ENCODE measurements at places on chromosomes 7 and 10. TPM values are rescaled to one million over a fixed set of nuclear protein-coding genes. Genes with fewer than 3 reads are reported as not detected.

DNA sequence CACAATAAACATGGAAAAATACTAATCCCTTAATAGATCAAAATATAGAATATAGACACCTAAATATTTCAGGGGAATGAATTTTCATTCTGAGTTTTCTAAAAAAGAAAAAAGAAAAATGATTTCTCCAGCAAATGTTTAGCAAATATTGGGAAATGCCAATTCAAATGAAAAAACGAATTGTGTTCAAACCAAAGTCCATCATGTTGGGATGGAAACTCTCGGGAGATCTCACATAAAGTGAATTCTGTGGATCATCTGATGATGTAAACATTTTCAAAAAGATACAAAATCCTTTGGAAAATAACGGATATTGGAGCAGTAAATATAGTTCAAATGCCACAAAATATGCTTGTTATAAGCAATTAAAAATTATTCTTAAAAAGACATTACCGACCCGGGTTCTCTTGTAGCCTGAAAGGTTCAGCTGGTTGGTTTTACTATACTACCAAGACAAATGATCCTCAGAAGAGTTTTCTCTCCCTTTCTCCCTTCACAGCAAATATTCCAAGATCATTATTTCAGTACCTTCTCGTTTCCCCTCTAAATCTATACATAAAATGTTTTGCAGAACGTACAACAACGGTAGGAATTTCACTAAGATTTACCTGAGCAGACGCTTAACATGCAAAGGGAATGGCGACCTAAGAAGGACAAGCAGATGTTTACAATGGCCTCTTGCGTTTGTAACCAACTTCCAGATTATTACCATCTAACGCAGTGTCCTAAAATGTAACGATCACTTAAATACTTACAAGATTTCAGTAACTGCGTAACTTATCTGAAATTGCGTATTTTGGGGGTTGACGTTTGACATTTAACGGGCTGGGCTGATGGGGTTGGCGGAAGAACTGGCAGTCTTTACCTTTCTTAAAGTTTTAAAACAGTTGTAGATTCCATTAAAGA, 2.5 kb downstream of the HOXA13 start:
- DNase-seq, result no peak

Gene TMEM270
- not detected for total RNA-seq

- no peak for DNase-seq
These were observed 102.6 kb downstream of the CPXM2 start for GRCh38 chr10:123788981-123789380.

GRCh38 chr7:132480534-132480933, 95.7 kb downstream of the PLXNA4 start:
- DNase-seq, result no peak

Gene CLCN1
- 0.14 TPM for total RNA-seq

Gene TTYH3
- total RNA-seq, result 170 TPM

Gene AFAP1L2
- total RNA-seq, result 0.98 TPM

Gene PRDX3
- 117 TPM for total RNA-seq

- DNase-seq, result no peak
These were observed 19.4 kb upstream of the LRRN3 start for GRCh38 chr7:111071556-111071955.

Gene TRIM50
- 10.9 TPM for total RNA-seq

GRCh38 chr7:45161138-45161537, 3.5 kb downstream of the RAMP3 start:
- no peak for DNase-seq

Gene ARF5
- total RNA-seq, result 255 TPM

- DNase-seq, result no peak
These were observed 264.5 kb upstream of the NEBL start for GRCh38 chr10:21161647-21162046.

- no peak for DNase-seq
These were observed 241.3 kb downstream of the CXCL12 start for GRCh38 chr10:44143556-44143955.

DNA sequence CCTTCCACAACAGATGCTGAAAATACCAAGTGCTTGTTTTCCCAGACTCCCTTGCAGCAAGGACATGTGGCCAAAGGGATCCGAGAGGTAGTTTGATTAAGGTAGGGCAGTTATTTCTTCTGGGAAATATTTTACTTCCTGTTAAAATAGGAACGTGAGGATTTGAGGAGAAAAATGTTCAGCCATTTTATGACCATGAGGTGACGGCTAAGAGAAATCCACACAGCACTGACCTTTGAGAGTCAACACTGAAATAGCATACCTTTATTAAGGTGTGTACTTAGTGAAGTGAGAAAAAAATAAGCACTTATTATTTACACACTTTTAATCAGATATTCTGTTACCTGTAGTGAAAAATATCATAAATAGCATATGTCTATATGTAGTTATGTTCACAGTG, 133.9 kb downstream of the PPP1R3A start:
- DNase-seq, result no peak

Gene CLDN3
- 49.9 TPM for total RNA-seq

- DNase-seq, result no peak
These were observed 148.8 kb upstream of the VWC2 start for GRCh38 chr7:49624611-49625010.

Gene AQP1
- total RNA-seq, result 1.4 TPM

Gene HERPUD2
- 37.4 TPM for total RNA-seq

Gene HEPACAM2
- total RNA-seq, result 27.4 TPM

DNA sequence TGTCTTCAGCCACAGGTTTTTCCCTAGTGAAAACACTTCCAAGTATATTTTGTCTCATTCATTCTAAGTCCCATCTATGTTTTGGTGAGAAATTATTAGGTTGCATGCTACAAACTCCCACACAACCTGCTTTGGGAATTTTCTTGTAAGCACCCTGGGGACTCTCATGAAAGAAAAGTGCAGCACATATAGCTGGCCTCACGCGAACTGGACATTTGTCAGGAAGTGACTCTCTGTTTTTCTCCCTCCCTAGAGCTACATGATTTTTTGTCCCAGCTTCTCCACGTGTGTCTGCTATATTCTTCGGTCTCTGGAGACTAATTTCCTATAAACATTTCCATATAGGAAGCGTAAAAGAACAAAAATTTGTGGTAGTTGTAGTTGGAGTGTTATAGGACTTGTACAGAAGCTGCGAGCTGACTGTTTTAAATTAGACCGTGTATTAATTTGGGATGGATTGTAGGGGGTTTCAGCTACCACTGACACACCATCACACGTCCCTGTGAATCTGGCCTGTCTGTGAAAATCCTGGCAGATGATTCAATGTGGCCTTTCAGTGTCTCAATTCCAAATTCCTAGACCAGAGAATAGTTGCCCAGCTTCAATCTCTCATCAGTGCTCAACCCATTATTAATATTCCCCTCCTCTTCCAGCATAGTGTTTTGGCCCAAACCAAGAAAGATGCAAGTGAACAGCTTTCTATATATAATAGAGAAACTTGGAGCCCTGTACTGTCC, 40.2 kb downstream of the ARL4A start:
- no peak for DNase-seq

DNA sequence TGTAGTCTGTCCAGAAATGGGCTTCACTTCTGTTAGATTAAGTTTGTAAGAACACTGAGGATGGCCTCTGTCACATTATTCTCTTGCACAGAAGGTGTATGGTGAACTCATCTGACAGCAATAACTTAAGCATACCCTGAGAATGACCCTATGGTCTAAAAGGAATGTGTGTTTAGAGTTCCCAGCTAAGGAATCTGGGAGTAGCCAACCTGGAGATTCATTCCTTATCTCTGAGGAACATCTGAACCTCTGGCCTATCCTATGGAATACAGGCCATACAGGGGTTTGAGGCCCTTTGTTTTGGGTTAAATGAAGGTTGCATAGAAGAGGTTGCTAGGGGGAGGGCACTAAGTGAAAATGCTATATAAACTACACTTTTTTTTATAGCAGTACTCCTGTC, 41.4 kb downstream of the LAMB4 start:
- DNase-seq, result no peak

All from progenitor cell of endocrine pancreas (in vitro differentiated cells).